ENCODE measurements at places on chromosomes 12 and 14.

DNA sequence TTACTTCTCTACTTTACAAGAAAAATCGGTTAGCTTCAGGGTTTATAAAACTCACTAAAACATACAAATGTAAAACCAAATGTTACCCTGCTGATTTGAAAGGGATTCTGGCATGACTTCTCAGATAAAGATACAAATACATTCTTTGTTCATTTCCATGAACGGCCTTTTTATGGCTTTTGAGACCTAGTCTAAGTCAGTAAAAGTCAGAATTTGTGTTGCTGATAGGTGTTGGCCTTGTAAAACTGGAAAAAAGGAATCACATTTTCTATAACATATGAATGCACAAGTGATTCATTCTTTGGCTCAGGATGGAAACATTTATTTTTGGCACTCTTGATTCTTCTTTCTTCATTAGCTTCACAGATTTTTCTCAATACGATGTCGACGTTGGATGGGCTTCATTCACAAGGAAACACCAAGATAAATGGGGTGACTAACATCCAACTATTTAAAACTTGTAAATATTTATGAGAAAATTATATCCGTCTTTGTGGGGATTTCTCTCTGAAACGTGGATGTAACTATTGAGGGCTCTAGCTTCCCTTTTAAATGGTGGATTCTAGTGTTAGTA, 27.0 kb upstream of the CPM start:
- no peak for DNase-seq

- no peak for DNase-seq
Observed at GRCh38 chr12:23671881-23672280, 277.6 kb downstream of the SOX5 start.

DNA sequence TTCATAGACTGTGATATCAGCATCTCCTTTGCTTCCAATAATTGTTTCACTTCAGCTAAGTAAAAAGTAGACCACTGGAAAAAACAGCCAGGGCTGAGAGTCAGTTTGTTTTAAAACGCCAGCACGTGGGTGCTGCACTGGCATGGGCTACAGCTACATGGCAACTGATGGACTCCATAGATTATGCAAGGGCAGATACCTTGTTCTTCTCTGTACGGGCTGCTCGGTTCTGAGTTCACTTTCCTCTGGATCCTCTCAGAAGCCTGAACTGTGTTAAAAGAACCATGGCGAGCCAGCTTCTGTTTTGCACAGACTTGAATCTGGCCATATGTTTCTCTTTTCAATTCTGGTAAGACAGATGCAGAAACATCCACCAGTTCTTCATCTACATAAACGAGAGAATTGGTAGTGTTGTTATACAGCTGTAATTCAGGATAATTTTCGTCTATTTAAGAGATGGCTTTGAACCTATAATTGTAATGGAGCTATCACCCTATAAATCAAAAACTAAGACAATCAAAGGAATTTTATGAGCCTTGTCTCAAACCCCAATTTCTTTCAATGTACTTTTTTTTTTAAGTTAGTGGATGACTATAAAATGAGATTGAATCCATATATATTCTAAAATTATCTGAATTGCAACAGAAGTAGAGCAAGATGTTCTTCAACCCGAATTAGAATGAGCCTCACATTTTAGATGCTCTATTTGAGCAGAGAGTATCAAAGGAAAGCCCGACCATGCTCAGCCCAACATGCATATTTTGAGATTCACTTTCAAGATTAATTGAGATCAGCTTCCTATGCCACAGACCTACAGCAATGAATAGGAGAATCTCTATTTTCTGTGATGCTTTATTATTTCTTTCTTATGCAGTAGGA, 31.5 kb downstream of the E2F7 start:
- DNase-seq = no peak

DNA sequence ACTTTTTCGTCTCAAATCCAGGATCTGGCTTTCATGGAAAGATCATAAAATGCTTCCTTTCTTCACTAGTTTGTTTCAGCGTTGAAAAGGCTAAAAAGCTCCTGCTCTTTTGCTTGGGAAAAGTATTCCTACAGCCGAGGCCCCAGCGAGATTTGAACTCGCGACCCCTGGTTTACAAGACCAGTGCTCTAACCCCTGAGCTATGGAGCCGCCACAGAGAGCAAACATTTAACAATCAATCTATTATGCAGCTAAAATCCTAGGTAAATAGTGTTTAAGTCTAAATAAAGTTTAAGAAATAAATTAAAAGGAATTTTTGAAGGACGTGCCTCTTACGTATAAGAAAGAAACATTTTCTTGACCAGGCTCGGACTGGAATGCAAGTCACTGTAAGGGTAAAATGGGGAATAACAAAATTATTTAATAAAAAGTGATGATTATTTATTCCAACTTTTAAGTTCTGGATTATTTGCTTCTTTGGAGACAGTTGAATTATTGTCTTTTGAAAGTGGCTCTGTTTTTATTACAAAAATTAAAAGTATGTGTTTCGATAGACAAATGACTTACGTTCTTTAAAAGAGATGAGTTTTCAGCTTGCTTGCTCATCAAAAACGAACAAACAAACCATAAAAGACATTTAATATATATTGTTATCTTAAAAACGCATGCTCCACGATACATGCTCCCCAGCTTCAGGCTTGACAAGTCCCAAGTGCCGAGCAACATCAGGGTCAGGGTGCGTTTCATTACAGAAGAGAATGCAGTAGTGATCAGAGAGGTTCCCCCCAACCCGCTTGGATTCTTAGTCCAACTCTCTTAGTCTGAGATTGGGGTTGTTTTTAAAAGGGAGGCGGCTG, 10.2 kb downstream of the OR6S1 start:
- DNase-seq = no peak

DNA sequence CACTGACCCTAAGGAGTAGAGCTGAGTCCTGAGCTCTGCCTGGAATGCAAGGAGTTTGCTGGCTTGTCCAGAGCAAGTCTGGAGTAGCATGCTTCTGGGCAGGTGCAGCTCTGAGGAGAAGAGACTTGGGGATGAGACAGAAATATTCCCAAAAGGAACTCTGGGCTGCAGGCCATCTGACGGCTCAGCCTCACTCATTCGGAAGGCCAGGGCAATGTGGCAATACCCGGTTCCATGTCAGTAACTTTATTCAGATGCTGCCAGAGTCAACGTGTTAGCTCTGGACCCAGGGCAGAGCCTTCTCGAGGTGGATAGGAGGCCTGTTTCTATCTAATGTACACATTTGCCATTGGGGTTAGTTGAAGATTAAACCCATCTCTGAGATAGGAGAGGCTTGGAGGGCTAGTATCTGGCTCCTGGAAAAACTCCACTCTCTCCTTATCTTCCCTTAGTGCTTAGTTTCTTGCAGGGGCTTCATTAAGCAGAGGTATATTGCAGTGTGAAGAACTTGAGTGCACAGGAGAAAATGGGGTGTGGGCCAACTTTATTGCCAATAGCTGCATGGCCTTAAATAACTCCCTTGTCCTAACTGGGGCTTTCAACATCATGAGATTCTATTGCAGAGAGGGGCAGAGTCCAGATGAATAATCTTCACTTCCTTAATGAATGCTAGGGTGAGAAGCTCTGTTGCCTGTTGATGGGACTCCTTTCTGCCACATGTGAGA, 65.6 kb downstream of the NTF3 start:
- no peak for DNase-seq

All from stimulated activated CD8-positive, alpha-beta memory T cell treated with anti-CD3 and anti-CD28 coated beads, Interleukin-4, amount 100 ng/mL, for 1 hour (primary cell).